ENCODE measurements at places on chromosomes 2 and 18.

DNA sequence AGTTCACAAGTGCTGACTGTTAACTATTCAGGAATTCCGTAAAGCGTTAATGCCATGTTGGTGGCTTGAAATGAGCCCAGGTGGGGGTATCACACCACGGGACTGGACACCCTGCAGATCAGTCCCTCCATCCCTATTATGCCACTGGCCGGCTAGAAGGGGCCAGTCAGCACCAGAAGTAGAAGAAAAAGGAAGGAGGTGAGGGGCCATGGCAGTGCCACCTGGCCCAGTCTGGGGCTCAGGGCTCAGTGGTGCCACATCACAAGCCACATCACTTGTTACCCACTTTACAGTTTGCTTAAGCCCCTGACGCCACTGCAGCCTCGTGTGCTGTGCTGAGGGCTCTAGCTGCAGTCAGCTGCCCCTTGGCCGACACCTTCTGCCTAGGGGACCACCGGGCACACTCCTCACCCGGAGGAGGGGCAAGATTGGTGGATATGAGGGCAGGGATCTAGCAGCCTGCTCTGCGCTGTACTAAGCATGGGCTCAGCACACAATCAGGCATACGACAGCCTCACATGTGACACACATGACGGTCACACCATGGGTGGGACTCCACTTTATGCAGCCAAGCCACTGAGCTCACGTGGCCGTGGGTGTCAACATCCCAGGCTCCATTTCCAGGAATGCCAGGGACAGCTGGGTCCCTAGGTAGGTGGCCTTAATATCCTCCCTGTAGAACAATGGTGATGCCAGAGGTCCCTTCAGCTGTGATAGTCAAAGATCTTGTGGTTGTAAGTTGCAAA is 3.6 kb downstream of the LIMS2 start:
- DNase-seq, result no peak

GRCh38 chr2:221573430-221574230 is 1.5 kb upstream of the EPHA4 start:
- peak; percentile 88 for DNase-seq

DNA sequence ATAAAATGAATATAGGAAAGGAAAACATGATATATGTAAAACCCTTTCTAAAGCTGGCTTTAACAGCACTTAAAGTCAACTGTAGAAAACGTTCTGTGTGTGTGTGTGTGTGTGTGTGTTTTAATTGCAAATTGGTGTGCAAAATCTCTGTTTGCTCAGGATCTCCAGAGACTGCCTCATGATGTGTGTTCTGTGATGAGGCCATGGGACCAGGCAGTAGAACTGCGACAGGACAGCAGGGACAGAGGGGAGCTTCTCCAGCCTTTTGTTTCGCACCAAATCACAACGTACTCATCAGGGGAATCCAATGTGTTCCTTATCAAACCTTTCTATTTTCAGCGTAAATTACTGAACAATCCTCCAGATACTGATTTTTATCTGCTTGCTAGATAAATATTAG is 66.7 kb downstream of the NXPH2 start:
- DNase-seq, result no peak

DNA sequence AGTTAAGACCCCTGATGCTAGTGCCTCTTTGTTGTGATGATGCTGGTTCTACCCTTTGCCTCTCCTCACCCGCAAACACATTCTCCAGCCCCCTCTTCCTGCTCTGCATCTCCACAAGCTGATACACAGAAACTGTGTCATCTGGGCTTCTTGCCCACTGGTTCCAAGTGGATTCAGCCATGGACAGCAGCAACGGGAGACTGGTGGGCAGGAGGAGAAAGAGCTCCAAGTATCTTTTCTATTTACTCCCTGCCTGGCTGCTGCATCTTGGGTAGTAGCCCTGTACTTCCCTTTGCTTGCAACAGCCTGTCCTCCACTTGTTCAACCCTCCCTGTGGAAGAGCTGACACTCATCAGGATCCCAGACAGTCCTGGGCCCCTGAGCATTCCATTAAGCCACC is 655.1 kb upstream of the RAB6C start:
- DNase-seq, result no peak

- no peak for DNase-seq
Observed at GRCh38 chr2:84085562-84085961, 373.5 kb downstream of the SUCLG1 start.
